ENCODE measurements at places on chromosomes 4 and X. TPM values are rescaled to one million over a fixed set of nuclear protein-coding genes. Genes with fewer than 3 reads are reported as not detected.
A peak's percentile ranks its signal among the peaks of the same experiment; 100 is the strongest.

DNA sequence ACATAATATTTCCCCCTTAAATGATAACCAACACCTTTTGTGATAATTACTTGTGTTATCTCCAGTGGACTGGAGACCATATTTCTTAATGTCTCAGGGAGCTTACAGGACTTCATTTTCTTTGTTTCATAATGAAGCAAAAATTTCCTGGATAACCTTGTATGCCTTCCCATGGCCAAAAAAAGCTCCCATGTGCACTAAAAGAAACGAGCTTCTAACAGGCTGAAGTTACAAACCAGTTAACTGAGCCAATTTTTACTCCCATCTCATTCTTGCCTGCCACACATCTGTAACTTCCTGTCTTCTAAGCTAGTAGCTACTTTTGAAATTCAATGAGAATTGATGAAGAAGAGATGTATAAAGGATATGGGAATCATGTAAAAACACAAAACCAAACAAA is 32.8 kb downstream of the GATB start:
- DNase-seq = no peak

The ELK1 gene
- 33.2 TPM for total RNA-seq

The XK gene
- 1.3 TPM for total RNA-seq

- DNase-seq = no peak
Measured at GRCh38 chr4:140168936-140169335, 15.0 kb upstream of the MAML3 start.

- no peak for DNase-seq
Measured at GRCh38 chr4:22496165-22496813, 19.6 kb downstream of the ADGRA3 start.

GRCh38 chr4:61838072-61838471 is 637.9 kb downstream of the ADGRL3 start:
- DNase-seq = no peak

The ITIH6 gene
- not detected for total RNA-seq

DNA sequence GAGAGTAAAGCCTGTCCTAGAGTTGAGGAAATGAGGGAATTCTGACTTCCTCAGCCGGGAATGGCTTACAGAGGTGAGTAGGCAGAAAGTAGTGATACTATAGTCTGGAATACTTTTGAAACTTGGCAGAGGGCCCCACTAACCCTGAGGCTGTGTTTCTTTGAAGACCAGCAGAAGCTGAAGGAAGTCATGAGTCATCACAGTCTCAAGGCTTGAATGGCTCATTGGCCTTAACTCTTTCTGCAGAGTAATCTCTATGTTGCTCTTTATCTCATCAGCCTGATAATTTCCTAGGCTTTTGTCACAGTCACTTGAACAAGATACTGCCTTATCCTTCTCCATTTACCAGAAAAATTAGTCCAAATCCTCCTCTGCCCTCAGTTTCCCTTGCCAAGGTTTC is 80.8 kb downstream of the ANKRD50 start:
- DNase-seq = peak; percentile 90

GRCh38 chrX:71378732-71379131 is 12.6 kb downstream of the TAF1 start:
- no peak for DNase-seq

DNA sequence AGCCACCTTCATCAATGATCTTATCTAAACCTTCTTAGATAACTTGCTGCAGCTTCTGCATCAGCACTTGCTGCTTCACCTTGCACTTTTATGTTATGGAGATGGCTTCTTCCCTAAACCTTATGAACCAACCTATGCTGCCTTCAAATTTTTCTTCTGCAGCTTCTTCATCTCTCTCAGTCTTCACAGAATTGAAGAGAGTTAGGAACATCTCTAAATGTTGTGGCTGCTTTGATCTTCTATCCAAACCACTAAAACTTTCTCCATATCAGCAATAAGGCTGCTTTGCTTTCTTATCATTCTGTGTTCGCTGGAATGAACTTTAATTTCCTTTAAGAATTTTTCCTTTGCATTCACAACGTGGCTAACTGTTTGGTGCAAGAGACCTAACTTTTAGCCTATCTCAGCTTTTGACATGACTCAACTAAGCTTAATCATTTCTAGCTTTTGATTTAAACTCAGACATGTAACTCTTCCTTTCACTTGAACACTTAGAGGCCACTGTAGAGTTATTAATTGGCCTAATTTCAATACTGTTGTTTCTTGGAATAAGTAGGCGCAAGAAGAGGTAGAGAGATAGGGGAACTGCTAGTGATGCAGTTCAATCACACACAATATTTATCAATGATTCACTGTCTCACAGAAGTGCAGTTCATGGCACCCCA is 36.1 kb upstream of the CORIN start:
- no peak for DNase-seq

DNA sequence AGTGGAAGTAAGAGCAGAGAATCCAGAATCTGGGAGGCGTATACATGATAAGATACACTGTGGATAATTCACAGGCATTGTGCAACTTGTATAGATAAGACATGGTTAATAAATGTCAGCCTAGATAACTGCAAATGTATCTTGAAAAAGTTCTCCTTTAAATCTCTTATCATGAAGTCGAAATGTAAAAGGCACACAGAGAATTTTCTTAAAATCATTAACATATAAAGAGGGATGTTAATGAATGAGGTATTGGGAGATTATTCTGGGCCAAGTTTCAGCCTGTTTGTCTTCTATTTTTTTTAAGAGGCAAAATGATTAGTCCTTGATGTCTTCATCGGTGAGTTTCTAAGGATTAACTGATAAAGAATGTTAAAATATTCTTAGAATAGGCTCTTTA is 835 bp downstream of the TDO2 start:
- DNase-seq = no peak

All from MG63 (cell line).